ENCODE measurements at places on chromosomes 6 and 20. TPM values are rescaled to one million over a fixed set of nuclear protein-coding genes. Genes with fewer than 3 reads are reported as not detected.
A peak's percentile ranks its signal among the peaks of the same experiment; 100 is the strongest.

DNA sequence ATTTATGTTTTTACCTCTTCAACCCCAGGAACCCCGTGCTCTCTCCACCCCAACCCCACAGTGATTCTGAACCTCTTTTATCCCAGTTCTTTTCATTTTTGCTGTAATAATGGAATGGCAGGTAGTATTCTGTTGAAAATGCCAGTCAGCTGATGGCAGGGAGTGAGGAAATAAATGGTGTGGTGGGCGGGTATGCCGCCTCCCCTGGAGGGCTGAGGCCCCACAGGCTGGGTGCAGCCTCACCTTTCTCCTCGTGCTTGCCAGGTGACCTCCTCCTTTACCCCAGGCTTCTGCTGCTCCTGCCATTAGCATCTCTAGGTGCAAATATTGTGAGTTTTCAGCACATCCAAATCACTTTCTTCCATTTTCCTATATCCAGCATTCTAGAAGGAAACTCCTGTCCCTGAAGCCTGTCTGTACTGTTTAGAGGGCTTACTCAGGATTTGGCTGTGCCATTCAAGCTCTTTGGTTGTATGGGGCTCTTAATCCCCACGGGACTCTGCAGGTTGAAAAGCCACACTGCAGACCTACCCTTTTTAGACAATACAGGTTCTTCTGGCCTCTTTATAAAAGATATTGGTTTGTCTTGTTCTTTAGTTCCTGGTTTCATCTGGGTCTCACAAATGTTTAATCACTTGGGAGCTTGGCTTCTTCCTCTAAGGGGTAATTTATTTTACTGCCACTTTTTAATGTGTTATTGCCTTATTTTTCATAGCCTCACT lies 201.8 kb downstream of the JARID2 start:
- no peak overlapping the region for H3K4me3 ChIP-seq
- no peak for DNase-seq
- peaks cover 18% of the 10 kb centered on the region for H3K36me3 ChIP-seq
- H3K27me3 ChIP-seq: no peaks in the 10 kb centered on the region
- peaks cover 69% of the 10 kb centered on the region for H3K4me1 ChIP-seq
- H3K27ac ChIP-seq: no peak overlapping the region

The CRIP3 gene
- total RNA-seq: not detected

DNA sequence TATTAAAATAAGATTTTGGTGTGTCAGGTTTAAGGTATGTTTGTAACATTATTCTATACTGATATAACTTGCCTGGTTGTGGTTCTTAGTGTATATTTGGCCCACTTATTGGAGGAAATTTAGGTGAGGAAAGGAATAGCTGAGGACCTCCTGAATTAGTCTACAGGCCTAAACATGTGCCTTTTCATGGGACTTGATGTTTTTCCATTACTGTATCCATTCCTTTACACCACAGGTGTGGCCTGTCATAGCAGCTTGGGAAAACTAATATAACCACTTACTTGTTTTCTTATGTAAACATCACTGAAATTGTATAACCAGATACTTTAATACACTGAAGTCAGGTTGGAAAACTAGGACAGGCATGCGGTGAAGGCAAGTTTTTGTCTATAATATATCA lies 27.6 kb downstream of the BCKDHB start:
- no peaks in the 10 kb centered on the region for H3K27me3 ChIP-seq
- DNase-seq: no peak
- no peak overlapping the region for H3K4me3 ChIP-seq
- H3K27ac ChIP-seq: no peak overlapping the region
- H3K4me1 ChIP-seq: no peaks in the 10 kb centered on the region
- peaks cover 11% of the 10 kb centered on the region for H3K36me3 ChIP-seq

GRCh38 chr20:50329981-50330503 lies 139.4 kb downstream of the CEBPB start:
- no peak overlapping the region for H3K4me3 ChIP-seq
- peaks cover 2% of the 10 kb centered on the region for H3K27me3 ChIP-seq
- DNase-seq: no peak
- H3K27ac ChIP-seq: no peak overlapping the region
- peaks cover 1% of the 10 kb centered on the region for H3K4me1 ChIP-seq

The BCAS1 gene
- total RNA-seq: not detected

DNA sequence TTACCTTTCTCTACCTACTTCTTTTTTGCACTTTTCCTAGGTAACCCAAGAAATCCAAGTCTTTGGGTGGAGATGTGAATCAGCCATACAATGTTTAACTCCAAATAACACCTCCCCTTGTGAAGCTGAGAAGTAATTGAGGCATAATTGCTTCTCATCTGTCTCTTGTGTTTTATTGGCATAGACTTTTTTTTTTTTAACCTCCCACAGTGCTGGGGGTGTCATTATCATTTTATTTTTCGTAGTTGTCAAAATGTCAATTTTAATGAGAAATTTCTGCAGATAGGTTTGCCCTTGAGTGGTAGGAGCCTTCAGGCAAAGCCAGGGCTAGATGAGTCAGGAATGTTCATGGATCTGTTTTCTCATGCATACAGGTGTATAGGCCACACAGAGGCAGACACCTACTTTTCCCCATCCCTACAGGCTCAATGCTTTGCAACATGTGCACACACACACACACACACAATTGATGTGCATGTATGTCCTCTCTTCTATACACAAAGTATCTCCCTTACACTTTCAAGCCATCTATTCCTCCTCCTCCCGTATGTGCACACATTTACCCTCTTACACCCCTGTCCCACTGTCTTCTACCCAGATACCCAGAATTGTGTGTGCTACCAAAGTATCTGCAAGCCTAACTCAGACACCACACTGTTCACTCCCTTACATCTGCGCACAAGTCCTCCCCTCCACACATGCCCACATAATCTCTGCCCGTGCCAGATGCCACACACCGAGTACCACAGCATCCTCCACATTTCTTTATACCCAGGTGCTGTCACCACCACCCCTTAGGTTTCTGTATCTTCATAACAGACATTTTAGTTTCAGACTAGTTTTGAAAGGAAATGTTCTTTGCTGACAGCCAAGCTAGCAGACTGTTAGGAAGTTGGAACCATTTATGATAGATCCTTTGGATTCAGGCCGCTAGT lies 22.0 kb downstream of the RALY start:
- H3K27me3 ChIP-seq: no peaks in the 10 kb centered on the region
- H3K4me1 ChIP-seq: peaks cover 74% of the 10 kb centered on the region
- no peak overlapping the region for H3K4me3 ChIP-seq
- peaks cover 8% of the 10 kb centered on the region for H3K36me3 ChIP-seq
- no peak for DNase-seq

DNA sequence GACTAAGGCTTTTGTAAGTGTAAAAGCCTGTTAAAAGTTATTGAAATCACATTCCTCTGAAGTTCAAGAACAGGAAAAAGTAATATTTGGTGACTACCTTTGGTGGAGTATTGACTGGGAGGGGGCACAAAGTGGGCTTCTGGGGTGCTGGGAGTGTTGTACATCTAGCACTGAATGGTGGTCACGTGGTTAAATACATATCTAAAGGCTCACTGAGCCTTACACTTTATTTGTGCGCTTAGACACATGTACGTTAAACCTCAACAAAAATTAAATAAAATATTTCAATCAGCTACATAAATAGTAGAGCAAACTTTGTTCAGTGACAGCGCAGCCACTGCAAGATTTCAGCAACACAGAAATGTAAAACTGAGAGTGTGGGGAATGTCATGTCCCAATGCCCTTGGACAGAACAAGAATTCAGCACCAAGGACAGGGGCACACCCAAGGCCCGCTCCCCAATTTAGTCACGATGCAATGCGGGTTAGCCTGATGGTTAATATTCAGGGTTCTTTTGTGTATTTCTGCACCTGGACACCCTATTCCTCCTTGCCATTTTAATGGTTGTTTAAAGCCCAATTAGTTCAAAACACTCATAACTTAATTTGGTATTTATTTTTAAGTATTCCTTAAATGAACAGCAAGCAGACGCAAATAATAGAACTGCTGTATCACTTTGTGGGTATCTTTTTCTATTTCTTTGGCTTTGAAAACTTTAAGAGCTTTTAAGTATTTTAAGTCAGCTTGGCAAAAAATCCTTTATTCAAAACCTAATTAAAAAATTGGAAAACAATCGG lies 37.4 kb downstream of the ANGPT4 start:
- H3K27me3 ChIP-seq: no peaks in the 10 kb centered on the region
- peaks cover 15% of the 10 kb centered on the region for H3K4me1 ChIP-seq
- no peak overlapping the region for H3K27ac ChIP-seq
- DNase-seq: peak; percentile 55

- H3K4me3 ChIP-seq: no peak overlapping the region
- peaks cover 11% of the 10 kb centered on the region for H3K4me1 ChIP-seq
- no peak overlapping the region for H3K27ac ChIP-seq
- no peak for DNase-seq
- H3K27me3 ChIP-seq: peaks cover 90% of the 10 kb centered on the region
Measured at GRCh38 chr6:10424040-10424439, 9.2 kb upstream of the TFAP2A start.

The LY6G6C gene
- total RNA-seq: not detected

The IP6K3 gene
- total RNA-seq: not detected

DNA sequence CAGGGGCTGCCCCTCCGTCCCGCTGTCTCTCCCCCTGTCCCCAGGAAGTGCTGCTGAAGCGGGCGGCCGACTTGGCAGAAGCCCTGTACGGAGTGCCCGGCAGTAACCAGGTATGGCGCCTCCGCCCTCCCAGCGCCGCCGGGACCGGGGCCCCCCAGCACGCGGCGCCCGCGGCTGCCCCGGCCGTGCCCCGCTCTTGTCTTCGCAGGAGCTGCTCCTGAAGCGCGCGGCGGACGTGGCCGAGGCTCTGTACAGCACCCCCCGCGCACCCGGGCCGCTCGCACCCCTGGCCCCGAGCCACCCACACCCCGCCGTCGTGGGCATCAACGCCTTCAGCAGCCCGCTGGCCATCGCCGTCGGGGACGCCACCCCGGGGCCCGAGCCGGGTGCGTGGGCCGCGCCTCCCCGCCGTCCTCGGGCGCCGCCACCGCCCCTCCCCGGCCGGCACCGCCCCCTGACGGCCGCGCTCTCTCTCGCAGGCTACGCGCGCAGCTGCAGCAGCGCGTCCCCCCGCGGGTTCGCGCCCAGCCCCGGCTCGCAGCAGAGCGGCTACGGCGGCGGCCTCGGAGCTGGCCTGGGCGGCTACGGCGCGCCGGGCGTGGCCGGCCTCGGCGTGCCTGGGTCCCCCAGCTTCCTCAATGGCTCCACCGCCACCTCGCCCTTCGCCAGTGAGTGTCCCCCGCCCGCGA lies 48.4 kb downstream of the CPXM1 start:
- H3K36me3 ChIP-seq: no peaks in the 10 kb centered on the region
- peaks cover 62% of the 10 kb centered on the region for H3K27me3 ChIP-seq
- H3K27ac ChIP-seq: no peak overlapping the region
- no peak overlapping the region for H3K4me3 ChIP-seq

The ELOVL4 gene
- total RNA-seq: 0.79 TPM

DNA sequence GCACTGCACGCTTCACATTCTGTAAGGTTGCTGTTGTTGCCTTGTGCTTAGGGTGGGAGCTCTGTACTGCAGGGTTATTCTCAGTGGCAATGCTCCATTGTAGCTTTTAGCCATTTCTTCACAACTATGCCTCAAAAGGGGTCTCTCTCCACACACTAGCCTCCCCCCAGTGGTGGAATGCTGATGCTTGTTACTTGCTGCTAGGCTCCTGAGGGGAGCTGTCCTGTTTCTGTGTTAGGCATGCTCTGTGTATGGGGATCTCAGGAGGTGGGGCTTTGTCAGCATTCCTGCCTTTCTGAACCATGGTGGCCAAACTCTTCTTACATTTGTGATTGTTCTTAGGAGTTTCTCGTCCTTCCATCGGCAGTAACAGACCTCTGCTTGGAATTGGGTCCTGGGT lies 18.8 kb downstream of the TMEM170B start:
- H3K27me3 ChIP-seq: peaks cover 2% of the 10 kb centered on the region
- H3K4me3 ChIP-seq: no peak overlapping the region
- H3K4me1 ChIP-seq: no peaks in the 10 kb centered on the region
- no peak overlapping the region for H3K27ac ChIP-seq
- no peaks in the 10 kb centered on the region for H3K36me3 ChIP-seq

The PCMT1 gene
- 86.2 TPM for total RNA-seq

The FNDC11 gene
- total RNA-seq: 0.57 TPM

DNA sequence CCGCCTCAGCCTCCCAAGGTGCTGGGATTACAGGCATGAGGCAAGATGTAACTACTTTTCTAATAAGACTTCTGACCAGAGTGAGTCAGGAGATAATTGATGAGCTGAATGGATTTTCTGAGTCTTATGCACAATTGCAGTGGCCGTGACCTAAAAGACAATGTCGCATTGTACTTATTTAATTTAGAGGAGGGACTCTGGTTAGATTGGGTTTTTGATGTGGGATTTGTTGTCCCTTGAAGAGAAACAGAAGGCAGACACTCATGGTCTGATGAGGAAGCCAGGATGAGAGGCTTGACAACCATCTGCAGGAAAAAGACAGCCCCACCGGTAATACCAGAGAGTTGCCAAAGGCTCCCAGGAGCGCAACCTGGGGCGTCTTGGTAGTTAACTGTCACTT lies 68.0 kb downstream of the ISM1 start:
- no peak for DNase-seq
- no peaks in the 10 kb centered on the region for H3K4me1 ChIP-seq
- H3K4me3 ChIP-seq: no peak overlapping the region
- H3K27ac ChIP-seq: no peak overlapping the region

The FOXQ1 gene
- not detected for total RNA-seq

All from activated CD4-positive, alpha-beta T cell treated with anti-CD3 and anti-CD28 coated beads, Interleukin-2, amount 10 ng/mL, durations not matched to agents 7 days and 5 days (primary cell).